ENCODE measurements at places on chromosomes 11 and 22. TPM values are rescaled to one million over a fixed set of nuclear protein-coding genes. Genes with fewer than 3 reads are reported as not detected.

Gene UBASH3B
- 33.9 TPM for total RNA-seq

Gene LRRC32
- total RNA-seq, result 1.4 TPM

Gene A4GALT
- total RNA-seq, result not detected

DNA sequence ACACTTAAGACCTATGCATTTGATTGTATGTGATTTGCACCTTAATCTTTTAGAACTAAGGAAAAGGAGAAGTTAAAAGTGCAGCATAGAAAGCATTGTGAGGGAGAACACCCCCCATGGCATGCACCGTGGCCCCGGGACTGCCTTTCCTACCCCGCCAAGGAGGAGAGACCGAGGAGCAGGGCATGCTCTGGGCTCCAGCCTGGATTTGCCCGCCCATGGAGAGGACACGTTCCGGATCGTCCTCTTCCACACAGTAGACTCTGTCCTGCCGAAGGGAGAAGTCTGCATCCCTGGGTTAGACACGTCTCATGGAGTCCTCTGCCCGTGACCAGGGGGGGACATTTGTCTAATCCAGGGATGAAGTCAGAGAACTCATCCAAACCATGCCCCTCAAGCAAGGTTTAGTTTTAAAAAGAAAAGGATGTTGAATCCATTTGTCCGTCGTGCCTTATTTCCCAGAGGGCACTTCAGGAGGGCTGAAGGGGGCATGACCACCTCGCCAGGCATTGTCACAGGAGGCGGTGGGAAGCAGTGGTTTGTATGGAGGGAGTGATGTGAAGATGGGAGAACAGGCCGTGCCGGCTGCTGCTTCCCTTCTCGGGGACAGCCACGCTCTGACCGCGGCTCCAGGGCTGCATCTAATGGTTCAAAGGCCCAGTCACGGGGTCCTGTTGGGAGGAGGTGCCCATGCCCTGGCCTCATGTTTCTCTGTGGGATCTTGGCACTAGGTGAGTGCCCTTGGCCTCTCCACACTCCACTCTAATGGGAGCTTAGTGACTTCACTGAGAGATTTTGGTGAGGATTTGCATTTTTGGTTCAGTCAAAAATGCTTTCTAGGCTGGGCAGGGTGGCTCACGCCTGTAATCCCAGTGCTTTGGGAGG, 66.2 kb upstream of the GAL start:
- H3K27ac ChIP-seq, result no peak overlapping the region
- H3K4me1 ChIP-seq, result no peaks in the 10 kb centered on the region
- H3K4me3 ChIP-seq, result no peak overlapping the region
- H3K36me3 ChIP-seq, result peaks cover 18% of the 10 kb centered on the region
- H3K27me3 ChIP-seq, result no peaks in the 10 kb centered on the region

GRCh38 chr11:79129702-79130101, 311.1 kb downstream of the TENM4 start:
- no peaks in the 10 kb centered on the region for H3K4me1 ChIP-seq
- no peak for DNase-seq
- H3K27ac ChIP-seq, result no peak overlapping the region
- no peaks in the 10 kb centered on the region for H3K36me3 ChIP-seq
- H3K4me3 ChIP-seq, result no peak overlapping the region

- no peak overlapping the region for H3K4me3 ChIP-seq
- no peaks in the 10 kb centered on the region for H3K36me3 ChIP-seq
- no peaks in the 10 kb centered on the region for H3K27me3 ChIP-seq
- H3K27ac ChIP-seq, result no peak overlapping the region
- no peaks in the 10 kb centered on the region for H3K4me1 ChIP-seq
- no peak for DNase-seq
Measured at GRCh38 chr11:89433278-89433677, 57.9 kb downstream of the NOX4 start.

DNA sequence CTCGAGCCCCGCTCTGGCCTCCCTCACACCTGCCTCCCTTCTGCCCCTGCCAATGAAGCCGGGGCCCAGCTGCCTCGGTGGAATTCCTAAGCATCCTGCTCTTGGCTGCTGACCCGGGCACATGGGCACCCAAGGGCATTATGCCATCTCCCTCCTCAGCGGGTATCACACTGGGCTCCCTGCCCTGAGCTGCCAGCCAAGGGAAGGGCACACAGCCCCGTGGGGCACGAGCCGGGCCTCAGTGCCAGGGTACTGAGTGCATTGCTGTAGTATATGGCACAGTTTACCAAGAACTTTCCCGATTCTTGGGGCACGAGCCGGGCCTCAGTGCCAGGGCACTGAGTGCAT, 43.8 kb upstream of the JAM3 start:
- no peaks in the 10 kb centered on the region for H3K4me1 ChIP-seq
- no peak overlapping the region for H3K27ac ChIP-seq
- H3K4me3 ChIP-seq, result no peak overlapping the region
- no peaks in the 10 kb centered on the region for H3K27me3 ChIP-seq

- H3K36me3 ChIP-seq, result peaks cover 48% of the 10 kb centered on the region
- DNase-seq, result no peak
- no peak overlapping the region for H3K27ac ChIP-seq
- H3K4me3 ChIP-seq, result no peak overlapping the region
Measured at GRCh38 chr11:134261626-134262488, 8.5 kb downstream of the ACAD8 start.

GRCh38 chr22:37880668-37881440, 25.2 kb upstream of the MICALL1 start:
- no peak overlapping the region for H3K4me3 ChIP-seq
- no peaks in the 10 kb centered on the region for H3K4me1 ChIP-seq
- peaks cover 55% of the 10 kb centered on the region for H3K36me3 ChIP-seq
- no peaks in the 10 kb centered on the region for H3K27me3 ChIP-seq
- no peak for DNase-seq

DNA sequence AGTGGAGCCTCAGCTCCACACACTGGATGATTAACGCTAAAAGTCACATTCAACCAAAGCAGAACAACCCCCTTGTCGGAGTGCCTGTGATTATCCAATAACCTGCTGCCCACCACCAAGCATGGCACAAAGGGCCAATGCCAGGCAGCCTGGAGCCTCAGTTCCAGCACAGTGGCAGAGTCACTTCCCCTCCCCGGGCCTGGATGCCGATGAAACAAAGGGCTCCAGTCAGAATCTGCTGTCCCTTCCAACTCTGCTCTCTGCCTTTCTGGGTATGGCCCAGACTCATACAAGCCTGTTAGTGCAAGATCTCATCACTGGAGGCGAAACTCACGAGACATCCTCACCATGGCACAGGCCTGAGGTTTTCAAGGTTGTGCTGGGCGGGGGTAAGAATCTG, 52.1 kb downstream of the CLTCL1 start:
- no peaks in the 10 kb centered on the region for H3K36me3 ChIP-seq
- no peaks in the 10 kb centered on the region for H3K27me3 ChIP-seq
- H3K4me1 ChIP-seq, result no peaks in the 10 kb centered on the region
- DNase-seq, result no peak
- H3K27ac ChIP-seq, result no peak overlapping the region
- no peak overlapping the region for H3K4me3 ChIP-seq

DNA sequence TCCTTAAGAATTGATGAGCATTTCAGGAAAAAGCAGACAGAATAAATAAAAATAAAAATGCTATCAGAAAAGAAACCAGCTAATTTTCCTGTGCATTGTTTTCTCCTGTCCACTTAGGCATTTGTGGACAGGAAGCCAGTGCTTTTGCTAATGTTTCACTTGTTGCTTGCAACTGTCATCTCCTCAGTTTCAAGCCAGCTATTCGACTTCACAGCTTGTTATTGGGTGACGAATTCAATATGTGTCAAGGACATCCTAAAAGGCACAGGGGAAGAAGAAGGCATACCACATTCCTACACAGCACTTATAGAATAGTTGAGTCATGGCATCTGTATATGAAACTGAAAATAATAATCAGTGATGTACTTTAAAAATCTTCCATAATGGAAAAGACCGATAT, 530.6 kb upstream of the KIRREL3 start:
- no peaks in the 10 kb centered on the region for H3K27me3 ChIP-seq
- H3K27ac ChIP-seq, result no peak overlapping the region
- H3K36me3 ChIP-seq, result no peaks in the 10 kb centered on the region

DNA sequence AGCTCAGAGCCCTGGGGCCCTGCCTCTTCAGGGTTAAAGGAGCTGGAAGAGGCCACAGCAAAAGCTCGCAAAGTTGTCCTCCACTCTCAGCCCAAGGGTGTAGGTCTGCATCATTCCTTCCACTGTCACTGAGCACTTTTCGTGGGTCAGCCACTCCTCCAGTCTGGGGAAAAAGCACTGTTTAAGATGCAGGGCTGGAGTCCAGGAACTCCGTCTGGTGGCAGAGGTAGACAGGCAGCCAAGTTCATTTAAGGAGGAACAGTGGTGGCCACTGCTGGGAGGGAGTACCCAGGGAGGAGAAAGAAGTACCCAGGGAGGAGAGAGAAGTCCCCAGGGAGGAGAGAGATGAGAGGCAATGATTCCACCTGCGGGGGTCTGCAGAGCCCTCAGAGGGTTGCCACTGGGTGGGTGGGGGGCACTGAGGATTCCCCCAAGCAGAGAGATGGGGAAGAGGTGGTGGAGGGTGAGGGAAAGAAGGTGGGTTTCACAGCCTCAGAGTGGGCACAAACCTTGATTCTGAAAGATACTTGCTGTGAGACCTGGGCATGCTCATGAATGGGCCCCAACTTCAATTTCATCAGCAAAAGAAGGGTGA, 70.0 kb upstream of the B3GAT1 start:
- DNase-seq, result no peak
- H3K4me3 ChIP-seq, result no peak overlapping the region
- H3K4me1 ChIP-seq, result no peaks in the 10 kb centered on the region
- H3K27me3 ChIP-seq, result no peaks in the 10 kb centered on the region
- H3K36me3 ChIP-seq, result no peaks in the 10 kb centered on the region
- H3K27ac ChIP-seq, result no peak overlapping the region

DNA sequence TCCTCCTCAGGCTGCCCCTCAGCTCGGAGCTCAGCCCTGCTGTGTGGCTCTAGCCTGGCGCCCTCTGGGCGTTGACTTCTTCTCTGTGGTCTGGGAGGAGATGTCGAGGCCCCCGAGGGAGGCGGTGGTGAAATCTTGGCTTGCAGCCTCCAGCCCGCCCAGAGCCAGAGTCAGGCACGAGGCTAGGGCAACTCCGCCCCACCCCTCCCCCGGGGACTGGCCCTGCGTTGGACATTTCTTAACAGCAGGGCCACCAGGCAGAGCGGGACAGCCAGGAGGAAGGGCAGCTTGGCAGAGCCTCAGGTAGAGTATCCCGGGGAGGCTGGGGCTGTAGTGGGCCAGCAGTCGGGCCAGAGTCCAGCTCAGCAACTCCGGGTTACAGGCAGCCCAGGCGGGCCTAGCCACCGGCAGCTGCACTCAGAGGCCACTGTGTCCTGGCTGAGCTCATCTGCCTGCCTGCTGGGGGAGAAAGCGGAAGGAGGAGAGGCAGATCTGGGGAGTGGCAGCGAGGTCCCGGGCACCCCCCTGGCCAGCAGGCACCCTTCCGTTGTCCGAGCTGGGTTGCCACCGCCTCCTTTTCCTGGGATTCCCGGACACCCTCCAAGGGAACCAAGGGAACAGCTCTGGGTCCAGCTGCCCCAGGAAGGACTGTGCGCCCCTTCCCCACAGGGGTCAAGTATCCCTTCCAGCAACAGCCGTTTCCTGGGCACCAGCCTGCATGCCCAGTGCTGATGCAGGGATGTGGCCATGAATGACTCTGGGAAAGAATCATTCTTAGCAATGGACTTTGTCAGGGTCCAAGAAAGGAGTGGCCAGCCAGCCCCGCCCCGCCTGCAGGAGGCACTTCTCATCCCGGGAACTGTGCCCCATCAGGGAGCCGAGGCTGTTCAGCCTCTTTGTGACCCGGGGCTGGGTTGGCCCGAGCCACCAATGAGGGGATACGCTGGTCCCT, at the start of gene ALDH3B1:
Gene ALDH3B1, plus strand, starts transcription at position 238 of the 952 bp plus-strand sequence. CDS start 4,971 bp downstream, outside the sequence.
- H3K4me1 ChIP-seq, result peaks cover 54% of the 10 kb centered on the region
- peak within 1 kb of the TSS; percentile 8 for H3K4me3 ChIP-seq
- peak within 1 kb of the TSS; percentile 47 for H3K27ac ChIP-seq
- no peak for DNase-seq

GRCh38 chr11:1770061-1770460, 6.3 kb upstream of the CTSD start:
- no peaks in the 10 kb centered on the region for H3K27me3 ChIP-seq
- DNase-seq, result no peak
- no peak overlapping the region for H3K4me3 ChIP-seq
- no peak overlapping the region for H3K27ac ChIP-seq

GRCh38 chr11:123457187-123457770, 27.2 kb downstream of the GRAMD1B start:
- H3K27ac ChIP-seq, result peak overlapping the region; percentile 50
- DNase-seq, result no peak
- no peak overlapping the region for H3K4me3 ChIP-seq
- no peaks in the 10 kb centered on the region for H3K36me3 ChIP-seq

DNA sequence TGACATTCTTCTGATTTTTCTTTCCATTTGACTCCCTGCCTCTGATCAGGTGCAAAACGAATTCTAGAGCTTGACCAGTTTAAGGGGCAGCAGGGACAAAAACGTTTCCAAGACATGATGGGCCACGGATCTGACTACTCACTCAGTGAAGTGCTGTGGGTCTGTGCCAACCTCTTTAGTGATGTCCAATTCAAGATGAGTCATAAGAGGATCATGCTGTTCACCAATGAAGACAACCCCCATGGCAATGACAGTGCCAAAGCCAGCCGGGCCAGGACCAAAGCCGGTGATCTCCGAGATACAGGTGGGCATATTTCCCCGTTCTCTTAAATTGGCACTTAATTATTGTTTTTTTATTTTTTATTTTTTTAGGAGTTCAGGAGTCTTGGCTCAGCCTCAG, 15.4 kb downstream of the XRCC6 start:
- no peaks in the 10 kb centered on the region for H3K4me1 ChIP-seq
- peaks cover 50% of the 10 kb centered on the region for H3K36me3 ChIP-seq
- H3K4me3 ChIP-seq, result no peak overlapping the region
- DNase-seq, result no peak
- H3K27me3 ChIP-seq, result no peaks in the 10 kb centered on the region
- no peak overlapping the region for H3K27ac ChIP-seq

DNA sequence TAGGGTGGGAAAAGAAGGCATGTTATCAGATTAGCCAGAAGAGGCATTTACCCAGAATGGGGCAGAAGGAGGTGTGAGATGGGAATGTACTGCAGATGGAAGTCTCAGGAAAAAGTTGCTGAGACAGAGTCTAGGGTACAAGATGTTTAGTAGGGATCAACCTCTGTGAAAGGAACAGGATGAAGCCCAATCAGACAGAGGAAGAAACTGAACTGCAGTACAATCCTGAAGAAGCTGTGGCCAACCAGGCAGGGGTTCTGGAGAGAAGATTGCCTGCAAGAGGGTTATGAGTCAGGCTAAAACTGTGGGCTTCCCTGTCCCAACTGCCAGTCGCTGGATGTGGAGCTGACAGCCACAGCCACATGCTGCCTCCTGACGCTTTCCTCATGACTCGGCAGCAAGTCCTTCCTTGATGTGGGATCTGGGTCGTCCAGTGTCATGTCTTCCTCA, 64.0 kb downstream of the CWC15 start:
- H3K27ac ChIP-seq, result no peak overlapping the region
- H3K4me3 ChIP-seq, result no peak overlapping the region
- no peaks in the 10 kb centered on the region for H3K36me3 ChIP-seq
- no peaks in the 10 kb centered on the region for H3K27me3 ChIP-seq

DNA sequence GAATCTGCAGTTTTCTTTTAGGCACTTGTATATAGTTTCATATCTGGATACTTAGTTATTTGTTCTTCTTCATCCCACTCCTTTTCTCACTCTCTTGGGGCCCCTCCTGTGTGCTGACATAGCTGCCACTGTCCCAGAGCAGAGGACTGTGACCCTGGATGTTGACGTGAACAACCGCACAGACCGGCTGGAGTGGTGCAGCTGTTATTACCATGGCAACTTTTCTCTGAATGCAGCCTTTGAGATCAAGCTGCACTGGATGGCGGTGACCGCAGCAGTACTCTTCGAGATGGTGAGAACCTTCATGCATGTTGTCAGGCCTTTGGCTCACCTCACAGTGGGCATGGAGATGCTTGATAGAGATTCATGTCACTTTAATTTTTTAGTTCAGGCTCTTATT, 50.9 kb upstream of the YWHAH start:
- no peak overlapping the region for H3K4me3 ChIP-seq
- peaks cover 35% of the 10 kb centered on the region for H3K36me3 ChIP-seq
- no peak overlapping the region for H3K27ac ChIP-seq
- no peaks in the 10 kb centered on the region for H3K27me3 ChIP-seq

Data from natural killer cell (primary cell).